Kidney epithelial cell (primary cell): ENCODE measurements at places on chromosomes 1 and 21. TPM values are rescaled to one million over a fixed set of nuclear protein-coding genes. Genes with fewer than 3 reads are reported as not detected.

GRCh38 chr1:234957330-234958065, 171.1 kb downstream of the TOMM20 start:
- no peak for DNase-seq

DNA sequence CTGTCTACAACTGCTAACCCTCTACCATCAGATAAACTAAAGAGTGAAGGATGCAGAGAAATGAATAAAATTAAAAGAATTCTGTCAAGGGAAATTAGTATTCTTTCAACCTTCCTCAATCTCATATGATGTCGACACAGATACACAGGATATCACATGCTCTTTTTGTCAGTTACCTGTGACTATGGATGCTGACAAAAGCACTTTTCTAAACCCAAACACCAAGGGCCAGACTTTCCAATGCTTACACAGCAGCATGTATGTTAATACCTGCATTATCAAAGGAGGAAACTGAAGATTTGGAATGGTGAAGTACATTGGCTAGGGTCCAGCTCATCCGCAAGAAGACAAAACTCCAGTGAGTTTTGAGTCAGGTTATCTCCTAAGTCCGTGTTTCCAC, 294.0 kb downstream of the SMYD3 start:
- DNase-seq: no peak

The ATAD3C gene
- total RNA-seq: 0.38 and 0.75 TPM in 2 replicates

DNA sequence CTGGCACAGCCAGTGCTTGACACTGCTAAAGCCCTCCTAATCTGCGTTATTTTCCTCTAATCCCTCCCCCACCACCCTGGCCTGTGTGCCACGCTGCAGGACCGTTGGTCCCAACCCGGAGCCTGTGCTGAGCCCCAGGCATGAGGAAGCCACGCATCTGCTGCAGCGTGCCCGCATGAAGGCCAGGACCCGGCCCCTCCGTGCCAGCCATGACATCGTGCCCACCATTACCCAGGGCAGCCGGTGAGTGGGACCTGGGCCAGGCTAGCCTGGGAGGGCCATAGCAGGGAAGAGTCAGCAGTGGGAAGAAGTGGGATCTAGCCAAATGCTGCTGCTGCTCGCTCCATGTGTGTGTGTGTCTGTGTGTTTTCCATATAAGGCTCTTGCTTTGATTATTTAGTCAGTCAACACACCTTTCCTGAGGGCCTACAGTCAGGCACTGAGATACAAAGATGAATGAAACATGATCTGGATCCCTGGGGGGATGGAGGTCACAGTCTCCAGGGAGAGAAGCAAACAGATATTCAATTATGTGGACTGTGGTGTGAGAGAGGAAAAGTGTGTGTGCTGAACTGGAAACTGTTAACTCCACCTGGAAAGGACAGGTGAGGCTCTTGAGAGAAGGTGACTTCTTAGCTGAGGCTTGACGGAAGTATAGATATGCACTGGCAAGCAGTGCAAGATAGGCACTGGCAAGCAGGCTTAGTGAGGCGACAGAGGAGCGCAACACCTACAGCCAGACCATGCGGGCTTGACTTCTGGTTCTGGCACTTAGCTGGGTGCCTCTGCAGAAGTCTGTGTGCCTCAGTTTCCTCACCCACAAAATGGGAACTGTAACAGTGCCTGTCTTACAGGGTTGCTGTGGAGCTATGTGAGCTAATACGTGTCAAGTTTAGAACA, 15.9 kb downstream of the KIAA1614 start:
- DNase-seq: no peak

The ADGRL2 gene
- 25.1 and 25.4 TPM in 2 replicates for total RNA-seq

DNA sequence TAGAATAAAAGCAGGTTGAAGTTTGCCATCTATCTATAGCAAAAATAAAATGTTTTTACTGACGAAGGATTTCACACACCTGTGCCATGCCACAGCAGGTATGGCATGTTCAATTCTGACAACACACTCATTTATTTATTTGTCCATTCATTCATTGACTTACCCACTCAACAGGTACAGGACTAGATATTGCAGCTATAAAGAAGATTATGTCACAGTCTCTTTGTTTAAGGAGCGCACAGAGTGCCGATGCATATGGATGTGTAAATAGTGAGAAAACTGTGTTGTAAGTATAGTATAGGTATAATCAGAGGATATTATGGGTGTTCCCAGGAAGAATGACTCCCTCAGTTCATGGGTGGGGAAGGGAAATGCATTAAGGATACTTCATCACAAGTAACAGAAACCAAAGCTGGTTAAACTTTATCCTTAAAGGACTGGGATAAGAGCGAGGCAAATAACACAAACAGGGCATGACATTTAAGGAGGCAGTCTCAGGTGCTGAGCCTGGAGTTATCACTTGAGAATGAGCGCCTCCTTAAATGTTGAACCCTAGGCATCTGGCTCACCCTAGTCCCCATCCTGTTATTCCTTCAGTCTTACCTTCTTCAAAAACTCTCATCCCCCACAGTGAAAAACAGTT, 7.9 kb upstream of the ZRANB2 start:
- DNase-seq: no peak

DNA sequence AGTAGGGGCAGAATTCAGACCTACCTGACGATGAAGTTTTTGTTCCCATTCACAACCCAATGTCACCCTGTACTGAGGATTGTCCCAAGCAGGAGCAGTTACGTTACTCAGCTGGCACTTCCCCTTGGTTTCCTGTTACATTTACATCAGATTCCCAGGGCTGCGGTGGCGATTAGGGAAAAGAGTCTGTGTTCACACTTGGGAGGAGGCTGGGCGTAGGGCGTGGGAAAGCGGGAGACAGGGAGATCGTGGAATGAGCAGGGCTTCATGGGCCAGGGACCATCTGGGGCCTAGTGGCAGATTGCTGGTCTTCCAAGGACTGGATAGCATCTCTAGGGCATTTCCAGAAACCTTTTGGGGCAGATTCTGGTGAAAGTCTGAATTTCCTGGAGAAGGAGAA, 39.0 kb downstream of the TBX19 start:
- DNase-seq: no peak

The CLEC20A gene
- total RNA-seq: not detected in 2 replicates

DNA sequence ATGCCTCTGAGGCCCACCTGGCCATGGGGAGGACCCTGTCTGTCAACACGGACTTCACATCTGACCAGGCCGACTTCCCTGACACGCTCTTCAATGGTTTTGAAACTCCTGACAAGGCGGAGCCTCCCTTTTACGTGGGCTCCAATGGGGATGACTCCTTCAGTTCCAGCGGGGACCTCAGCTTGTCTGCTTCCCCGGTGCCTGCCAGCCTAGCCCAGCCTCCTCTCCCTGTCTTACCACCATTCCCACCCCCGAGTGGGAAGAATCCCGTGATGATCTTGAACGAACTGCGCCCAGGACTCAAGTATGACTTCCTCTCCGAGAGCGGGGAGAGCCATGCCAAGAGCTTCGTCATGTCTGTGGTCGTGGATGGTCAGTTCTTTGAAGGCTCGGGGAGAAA, 101.8 kb downstream of the ADARB1 start:
- DNase-seq: no peak

The MINDY1 gene
- total RNA-seq: 7.7 and 8.4 TPM in 2 replicates

DNA sequence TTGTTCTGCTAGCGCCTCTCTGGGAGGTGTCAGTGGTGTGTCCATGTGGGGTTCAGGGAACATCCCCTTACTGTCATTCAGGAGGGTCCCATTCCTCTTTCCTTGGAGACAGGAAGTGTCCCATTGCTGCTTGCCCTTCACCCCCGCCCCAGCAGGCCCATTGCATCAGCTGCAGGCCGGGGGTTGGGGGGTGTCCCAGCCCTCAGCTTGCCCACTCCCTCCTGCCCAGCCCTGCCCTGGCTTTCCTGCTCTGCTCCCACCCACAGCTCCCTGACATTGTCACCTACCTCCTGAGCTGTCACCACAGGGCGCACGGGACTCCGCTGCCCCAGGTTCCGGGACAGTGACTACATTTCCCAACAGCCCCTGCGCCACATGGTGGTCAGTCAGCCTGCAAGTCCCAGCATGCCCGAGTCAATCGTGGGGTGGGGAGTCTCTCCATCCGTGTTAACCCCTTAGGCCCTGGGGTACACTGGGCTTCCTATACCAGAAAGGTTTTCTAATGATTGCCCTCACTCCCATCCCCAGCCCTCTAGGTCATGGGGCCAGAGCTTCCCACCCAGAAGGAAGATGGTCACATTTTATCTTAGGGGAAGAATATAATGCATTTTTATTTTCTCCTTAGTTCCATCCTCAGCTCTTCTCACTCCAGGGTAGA, at the start of gene INPP5B:
Gene INPP5B (minus strand): TSS at position 351 of the 658 bp plus-strand sequence. CDS start 745 bp downstream, outside the sequence.
- peak; percentile 57 for DNase-seq

The PPP1R12B gene
- 6.6 and 6.8 TPM in 2 replicates for total RNA-seq

The YRDC gene
- total RNA-seq: 48.7 and 54.7 TPM in 2 replicates

DNA sequence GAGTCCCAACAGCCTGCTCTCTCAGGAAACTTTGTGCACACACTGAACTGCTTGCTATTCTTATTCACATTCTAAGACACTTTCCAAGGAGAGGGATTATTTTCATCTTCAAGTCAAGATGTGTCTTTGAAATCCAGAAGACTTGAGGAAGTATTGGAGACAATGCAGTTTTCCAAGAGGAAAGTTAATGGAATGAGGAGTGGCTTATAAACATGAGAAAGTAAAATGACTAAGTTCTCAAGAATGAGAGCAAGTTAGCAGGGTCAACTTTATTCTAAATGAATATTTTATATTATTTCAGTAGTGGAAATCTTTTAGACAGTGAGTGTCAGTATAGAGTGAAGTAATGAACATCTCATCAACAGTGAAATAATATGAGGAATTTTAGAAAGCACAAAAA, 1239.3 kb downstream of the MRPL39 start:
- DNase-seq: no peak

The PRELP gene
- under 0.01 TPM in 1 of 2 replicates, not detected in the other for total RNA-seq

DNA sequence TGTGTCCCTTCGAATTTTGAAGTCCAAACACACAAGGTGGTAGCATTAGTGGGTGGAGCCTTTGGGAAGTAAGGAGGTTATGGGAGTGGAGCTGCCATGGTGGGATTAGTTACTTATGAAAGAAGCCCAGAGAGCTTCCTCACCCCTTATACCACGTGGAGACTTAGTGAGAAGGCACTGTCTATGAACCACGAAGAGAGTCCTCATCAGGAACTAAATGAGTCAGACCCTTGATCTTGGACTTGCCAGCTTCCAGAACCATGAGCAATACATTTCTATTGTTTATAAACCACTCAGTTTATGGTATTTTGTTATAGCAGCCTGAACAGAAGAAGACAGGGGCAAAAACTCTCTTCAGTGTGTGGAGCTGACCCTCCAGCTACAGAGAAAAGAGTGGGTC, 259.3 kb upstream of the AJAP1 start:
- no peak for DNase-seq

GRCh38 chr1:12851779-12852178, 3.3 kb upstream of the HNRNPCL1 start:
- no peak for DNase-seq

DNA sequence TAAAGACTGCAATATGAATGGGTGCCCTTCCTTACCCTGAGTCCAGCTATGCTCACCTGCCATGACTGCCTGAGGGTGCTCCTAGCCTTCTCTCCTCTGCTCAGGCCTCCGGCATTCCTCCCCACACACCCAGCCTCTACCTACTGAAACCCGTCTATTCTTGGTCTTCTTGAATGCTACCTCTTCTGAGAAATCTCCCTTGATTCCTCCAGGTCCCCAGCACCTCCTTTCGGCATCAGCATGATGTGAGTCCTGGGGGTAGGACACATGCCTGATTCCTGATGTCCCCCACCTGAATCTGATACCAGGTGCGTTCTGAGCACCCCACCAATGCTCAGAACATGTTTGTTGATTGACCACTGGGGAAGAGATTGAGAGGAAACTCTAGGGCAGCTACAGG, 8.6 kb downstream of the LDLRAD1 start:
- no peak for DNase-seq

GRCh38 chr1:170360601-170361000, 171.4 kb upstream of the GORAB start:
- no peak for DNase-seq

The CHD5 gene
- under 0.01 and 0.08 TPM in 2 replicates for total RNA-seq

- no peak for DNase-seq
Observed at GRCh38 chr1:9367806-9368205, 75.1 kb downstream of the SPSB1 start.

- DNase-seq: no peak
Observed at GRCh38 chr1:232045139-232045994, 418.8 kb downstream of the DISC1 start.

GRCh38 chr1:110133436-110133835, 16.9 kb upstream of the SLC6A17 start:
- no peak for DNase-seq

GRCh38 chr1:22217811-22218460, 75.0 kb upstream of the WNT4 start:
- DNase-seq: no peak

DNA sequence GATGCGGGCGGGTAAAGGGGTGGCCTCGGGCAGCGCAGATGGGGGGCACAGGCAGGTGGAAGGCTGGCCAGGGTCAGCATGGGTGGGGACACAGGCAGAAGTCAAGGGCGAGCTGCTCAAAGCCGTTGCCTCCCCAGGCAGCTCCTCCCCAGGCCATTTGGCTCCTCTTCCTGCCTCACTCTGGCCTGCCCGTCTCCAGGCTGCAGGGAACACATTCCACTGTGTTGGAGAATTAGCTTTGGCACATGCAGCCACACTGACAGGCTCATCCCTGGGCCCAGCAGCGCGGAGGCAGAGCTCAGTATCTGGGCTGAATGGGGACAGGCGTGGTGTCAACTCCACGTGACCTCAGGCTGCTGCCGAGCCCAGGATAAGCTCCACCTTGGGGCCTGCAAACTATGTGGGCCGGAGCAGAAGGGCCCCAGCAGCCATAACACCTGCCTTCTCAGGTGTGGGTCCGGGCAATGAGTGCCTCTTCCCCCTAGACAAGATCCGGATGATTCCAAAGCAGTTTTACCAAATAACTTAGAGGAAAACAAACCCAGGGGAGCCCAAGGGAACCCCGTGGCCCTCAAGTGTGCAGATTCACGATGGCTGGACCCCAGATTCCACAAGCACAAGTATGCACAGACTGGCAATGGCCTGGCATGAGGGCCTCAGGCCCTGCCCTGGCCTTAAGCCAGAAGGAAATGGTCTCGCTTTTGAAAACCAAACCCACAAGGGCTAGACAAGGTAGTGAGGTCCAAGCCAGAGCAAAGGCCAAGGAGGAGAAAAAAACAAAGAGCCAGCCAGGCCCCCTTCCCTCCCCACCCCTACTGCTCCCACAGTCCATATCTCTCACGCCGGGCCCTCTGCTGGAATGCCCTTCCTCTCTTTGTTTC, 40.2 kb downstream of the HSPG2 start:
- DNase-seq: no peak
